ENCODE measurements at places on chromosomes 7 and 10.

GRCh38 chr10:21090609-21091082 lies 193.5 kb upstream of the NEBL start:
- DNase-seq: no peak

GRCh38 chr7:35734001-35734483 lies 39.1 kb upstream of the HERPUD2 start:
- no peak for DNase-seq

DNA sequence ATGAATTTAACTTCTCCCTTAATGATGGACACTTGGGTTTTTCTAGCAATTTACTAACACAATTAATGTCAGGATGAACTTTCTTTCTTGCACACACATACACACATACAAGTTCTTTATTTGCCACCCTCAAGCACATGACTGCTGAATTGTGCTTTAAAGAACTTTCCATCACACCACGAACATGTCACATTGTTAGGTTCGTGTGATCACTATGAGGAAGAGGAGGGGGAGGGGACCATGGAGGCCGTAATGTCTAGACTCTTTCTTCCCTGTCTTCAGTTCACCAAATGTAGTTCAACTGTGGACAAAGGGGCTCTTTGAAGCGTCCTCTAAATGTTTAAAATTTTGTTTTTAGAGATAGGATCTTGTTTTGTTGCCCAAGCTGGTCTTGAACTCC lies 31.0 kb downstream of the NUP42 start:
- no peak for DNase-seq

DNA sequence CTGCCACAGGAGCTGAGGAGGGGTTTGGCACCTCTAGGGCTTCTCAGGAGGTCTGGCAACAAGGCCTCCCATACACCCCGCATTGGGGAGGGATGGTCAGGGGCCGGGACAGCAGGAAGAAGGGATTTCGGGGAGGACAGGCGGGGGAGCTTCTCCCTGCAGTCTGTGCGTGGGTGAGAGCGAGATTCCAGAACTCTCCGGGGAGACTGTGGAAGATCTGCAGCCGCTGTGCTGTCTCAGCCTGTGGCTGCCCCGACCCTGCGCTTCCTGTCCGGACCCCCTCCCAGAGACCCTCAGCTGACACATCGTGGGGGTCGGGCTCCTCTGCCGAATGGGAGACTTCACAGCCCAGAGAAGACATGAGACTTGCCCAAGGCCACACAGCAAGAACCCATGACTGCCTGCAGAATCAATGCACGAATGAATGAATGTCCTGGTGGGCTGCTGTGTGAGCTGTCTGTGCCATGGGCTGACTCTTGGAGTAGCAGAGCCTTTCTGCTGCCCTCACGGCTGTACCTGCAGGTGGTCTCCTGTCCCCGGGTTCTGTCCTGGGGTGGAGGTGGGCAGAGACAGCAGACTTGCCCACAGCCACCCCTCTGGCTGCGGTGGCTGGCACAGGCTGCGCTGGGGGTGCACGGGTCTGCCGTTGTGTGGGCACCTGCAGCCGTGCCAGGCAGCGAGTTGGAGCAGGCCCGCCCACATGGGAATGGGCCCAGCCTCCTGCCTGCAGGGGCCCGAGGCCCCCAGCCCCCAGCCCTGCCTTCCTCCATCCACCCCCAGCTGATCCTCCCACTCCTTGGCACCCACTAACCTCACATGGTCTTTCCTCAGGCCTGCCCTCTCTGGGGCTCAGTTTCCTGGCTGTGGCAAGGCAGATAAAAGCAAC lies 16.3 kb upstream of the LFNG start:
- no peak for DNase-seq
